ENCODE measurements at places on chromosomes 5 and 9.

GRCh38 chr9:123349691-123350480 lies 6.1 kb upstream of the CRB2 start:
- DNase-seq: no peak

GRCh38 chr5:72270037-72270436 lies 50.0 kb downstream of the MRPS27 start:
- no peak for DNase-seq

GRCh38 chr9:37551468-37551867 lies 24.7 kb downstream of the FBXO10 start:
- no peak for DNase-seq

GRCh38 chr5:1551426-1552301 lies 27.9 kb upstream of the LPCAT1 start:
- DNase-seq: no peak

DNA sequence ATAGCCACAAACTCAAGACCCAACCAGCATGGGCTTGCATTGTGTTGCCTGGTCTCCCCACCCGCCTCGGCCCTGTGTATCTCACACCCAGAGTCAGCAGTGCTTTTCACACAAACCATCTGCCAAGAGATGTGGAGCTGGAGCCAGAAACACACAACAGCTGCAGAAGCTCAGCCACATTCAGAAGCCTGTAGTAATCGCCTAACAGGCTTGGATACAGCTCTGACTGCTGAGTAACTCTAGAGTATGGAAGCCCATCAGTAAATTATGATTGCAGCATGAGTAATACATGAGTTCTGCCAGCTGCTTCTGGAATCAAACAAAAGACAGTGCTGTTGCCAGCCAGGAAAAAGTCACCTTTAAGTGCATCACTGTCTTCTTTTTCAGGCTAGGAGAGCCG lies 16.0 kb downstream of the TEK start:
- DNase-seq: peak; percentile 33

DNA sequence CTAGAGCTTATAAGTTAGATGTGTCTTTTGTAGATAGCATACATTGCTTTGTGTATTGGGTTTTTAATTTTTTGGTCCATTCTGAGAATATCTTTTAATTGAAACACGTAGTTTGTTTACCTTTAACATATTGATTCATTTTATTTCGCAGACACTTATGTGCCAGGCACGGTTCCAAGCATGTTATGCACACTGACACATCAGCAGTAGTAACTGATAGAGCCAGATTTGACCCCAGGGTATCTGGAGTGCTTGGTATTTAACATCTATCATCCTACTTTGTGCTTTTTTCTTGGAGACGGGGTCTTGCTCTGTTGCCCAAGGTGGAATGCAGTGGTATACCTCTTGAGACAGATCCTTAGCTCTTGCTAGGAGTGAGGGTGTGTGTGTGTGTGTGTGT lies 71.9 kb downstream of the USP20 start:
- DNase-seq: no peak

DNA sequence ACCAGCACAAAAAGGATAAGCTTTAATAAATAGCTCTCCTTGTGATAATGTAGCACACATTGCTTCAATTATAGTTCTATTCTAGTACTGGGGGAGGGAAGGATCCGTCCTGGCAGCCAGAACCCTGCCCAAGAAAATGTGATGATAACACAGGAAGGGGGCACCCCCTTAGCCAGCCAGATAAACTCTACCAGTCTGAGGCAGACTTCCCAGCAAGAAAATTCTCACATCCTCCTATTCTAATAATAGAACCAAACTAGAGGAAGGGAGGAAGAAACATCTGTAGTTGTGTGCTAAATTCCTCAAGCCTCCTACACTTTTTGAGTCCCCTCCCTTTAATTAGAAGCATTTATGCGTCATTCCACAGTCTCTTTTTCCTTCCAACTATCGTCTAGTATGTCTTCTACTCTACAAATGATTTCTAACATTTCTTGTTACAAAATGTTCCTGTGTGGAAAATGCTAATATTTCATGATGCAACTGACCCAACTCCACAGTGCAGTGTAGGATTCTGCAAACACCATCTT lies 261.0 kb downstream of the SEMA5A start:
- no peak for DNase-seq

- DNase-seq: no peak
Observed at GRCh38 chr5:177958696-177959095, 37.3 kb downstream of the PROP1 start.

DNA sequence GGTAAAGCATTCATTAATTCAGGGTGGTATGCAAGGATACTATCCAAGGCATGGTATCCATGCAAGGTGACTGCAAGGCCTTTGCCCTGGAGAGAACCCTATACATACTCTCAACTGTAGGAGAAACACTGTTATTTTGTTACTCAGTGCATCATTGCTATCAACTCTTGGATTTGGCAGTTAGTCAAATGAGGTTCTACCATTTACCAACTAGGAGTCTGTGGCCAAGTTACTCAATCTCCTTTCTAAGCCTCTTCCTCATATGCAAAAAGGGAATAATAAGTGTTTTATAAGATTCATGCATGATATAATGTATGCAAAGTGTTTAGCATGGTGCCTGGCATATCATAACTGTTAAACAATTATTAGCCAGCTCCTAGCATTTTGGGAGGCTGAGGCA lies 4.0 kb downstream of the PCDHGC3 start:
- DNase-seq: no peak

DNA sequence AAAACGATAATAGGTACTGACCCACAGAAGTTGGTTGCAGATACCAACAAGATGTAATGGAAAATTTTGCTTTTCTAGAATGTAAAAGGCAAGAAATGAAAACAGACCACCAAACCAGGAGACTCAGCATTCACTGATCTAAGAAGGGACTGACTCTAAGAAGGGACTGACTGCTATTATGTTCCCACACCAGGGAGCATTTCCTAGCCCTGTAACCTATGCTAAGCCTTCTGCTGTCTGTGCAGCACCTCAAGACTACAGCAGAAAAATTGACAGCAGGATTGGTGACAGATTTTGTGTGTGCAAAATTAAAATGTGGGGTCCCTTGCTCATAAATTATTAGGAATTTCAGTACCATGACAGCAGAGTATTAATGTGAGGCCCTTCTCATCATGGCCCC lies 154.8 kb downstream of the GABRB2 start:
- DNase-seq: no peak

DNA sequence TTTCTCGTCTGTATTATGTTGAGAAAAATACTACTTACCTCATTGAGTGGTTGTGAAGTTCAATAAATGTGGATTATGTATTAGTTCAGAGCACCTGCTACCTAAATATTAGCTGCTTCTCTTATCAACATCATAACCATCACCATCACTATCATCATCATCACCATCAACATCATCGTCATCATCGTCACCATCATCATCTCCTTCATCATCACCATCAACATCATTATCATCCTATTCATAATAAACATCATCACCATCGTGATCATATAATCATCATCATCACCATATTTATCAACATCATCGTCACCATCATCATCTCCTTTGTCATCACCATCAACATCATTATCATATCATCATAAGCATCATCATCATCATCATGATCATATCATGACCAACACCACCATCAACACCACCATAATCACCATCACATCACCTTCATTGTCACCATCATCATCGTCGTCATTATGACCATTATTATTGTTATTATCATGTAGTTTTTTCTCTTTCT lies 181.0 kb upstream of the ADCY2 start:
- DNase-seq: no peak

DNA sequence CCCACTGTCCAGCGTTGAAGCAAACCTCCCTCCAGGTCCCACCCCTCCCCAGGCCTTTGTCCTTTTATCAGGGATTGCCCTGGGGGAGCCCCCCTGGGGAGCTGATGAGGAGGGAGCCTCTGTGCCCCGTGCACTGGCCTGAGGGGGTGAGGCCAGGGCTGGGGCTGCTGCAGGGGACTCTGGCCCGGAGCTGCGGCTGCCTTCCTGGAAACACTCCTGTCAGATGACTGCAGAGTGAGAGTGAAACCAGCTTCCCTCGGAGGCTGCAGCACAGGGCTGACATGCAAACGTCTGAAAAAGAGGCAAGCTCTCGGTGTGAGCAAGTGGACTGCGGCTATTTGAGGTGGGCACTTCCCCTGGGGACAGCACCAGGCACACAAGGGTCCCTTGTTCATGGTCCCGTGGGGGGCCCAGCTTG lies 4.6 kb upstream of the TRAF2 start:
- DNase-seq: peak; percentile 74

GRCh38 chr9:102985162-102985895 lies 9.8 kb upstream of the CYLC2 start:
- DNase-seq: no peak

GRCh38 chr9:15642369-15642962 lies 89.6 kb downstream of the CCDC171 start:
- no peak for DNase-seq

GRCh38 chr5:93580927-93581445 lies at the start of gene NR2F1-AS1:
TSS of gene NR2F1-AS1 (minus strand) at chr5:93581219.
- DNase-seq: no peak

GRCh38 chr5:140108093-140109017 lies 5.6 kb upstream of the PURA start:
- peak; percentile 58 for DNase-seq

GRCh38 chr9:132160802-132161742 lies 786 bp upstream of the NTNG2 start:
- peak; percentile 28 for DNase-seq

- no peak for DNase-seq
Observed at GRCh38 chr5:1209896-1210776, 8.7 kb downstream of the SLC6A19 start.

DNA sequence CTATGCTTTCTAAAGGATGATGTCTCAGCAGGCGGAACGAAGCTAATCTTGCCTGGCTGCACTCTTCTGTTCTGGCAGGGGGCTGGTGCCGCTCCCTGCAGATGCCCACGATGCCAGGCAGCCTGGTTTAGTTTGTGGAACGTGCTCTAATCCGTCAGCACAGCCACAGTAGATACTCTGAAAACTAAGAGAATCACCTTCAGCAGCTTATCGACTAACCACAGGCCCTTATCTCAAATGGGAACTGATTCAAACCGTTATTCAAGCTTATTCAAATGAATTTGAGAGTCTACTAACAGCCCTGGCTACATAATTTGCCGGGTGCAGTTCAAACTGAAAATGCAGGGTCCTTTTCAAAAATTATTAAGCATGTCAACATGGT lies 246.6 kb upstream of the ANKRD55 start:
- DNase-seq: no peak

DNA sequence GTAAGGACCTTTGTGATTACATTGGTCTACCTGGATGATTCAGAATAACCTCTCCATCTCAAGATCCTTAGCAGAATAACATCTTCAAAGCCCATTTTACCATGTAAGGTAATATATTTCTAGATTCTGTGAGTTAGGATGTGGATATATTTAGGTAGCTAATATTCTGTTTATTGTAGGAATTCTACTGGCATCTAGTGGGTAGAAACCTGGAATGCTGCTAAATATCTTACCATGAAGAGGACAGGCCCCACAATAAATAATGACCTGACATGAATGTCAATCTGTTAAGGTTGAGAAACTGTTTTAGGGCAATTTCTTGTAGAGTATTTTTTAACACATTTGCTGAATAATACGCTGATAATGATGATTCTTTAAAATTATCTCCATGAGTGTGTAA lies 426.8 kb downstream of the MAN2A1 start:
- DNase-seq: no peak

DNA sequence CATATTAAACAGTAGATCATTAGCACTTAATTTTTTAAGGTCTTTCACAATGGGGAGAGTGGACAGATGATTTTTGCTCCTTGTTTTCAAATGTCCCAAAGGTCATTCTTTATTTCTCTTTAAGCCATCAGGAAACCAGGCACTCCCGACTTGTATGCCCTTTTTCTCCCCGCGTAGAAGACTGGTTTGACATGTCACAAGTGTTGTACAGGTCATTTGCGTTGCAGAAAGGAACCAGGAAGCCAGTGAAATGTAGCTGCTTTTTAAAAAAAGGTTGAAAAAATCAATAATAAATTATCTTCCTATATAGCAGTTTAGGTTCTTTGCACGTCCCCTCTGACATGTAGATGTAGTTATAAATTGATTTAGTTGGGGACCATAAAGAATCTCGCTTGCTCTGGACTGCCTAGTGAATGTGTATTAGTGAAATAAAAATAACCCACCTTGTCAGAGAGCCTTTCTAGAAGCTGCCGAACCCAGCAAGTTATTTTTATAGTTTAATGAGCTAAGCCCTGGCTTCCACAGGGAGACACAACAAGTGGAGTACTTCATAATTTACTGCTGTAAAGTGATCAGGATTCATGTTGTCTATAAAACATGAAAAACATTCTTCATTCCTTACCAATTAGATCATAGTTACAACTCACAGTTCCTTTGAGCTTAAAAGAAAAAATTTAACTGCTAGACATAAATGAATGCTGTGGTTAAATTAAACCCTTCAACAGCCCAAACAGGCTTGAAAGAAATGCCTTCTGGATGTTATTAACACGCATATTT lies 404.6 kb downstream of the CSNK1G3 start:
- no peak for DNase-seq

DNA sequence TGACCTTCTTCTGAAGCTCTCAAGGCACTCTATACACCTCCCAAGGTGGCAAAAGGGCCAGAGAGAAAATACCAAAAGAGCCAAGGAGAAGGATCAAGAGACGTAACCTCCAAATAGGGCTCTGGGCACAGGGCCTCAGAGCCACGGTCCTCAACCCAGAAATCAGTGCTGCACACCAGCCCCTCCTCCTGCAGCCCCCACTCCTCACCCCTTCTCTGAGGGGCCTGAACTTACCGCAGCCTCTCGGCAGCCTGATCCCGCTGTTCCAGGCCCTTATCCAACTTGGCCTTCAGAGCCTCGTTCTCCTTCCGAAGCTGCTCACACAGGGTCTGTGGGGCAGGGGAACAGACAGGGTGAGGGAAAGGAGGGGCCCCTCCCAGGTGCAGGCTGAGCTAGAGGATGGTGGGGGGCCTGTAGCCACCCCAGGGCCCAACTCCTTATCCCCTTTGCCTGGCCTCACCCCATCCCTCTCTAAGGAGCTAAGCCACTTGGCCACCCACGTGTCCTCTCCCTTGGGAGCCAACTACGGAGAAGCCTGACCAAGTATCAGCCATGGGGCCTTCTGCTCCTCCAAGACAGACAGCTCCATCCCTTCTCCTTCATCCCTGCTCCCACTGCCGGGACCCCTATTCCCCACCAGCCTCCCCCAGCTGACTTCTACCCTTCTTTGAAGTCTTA lies 28.8 kb downstream of the TNIP1 start:
- DNase-seq: no peak

- DNase-seq: no peak
Observed at GRCh38 chr5:81768935-81769452, 18.1 kb upstream of the SSBP2 start.
